ENCODE measurements at places on chromosomes 16 and 17.

DNA sequence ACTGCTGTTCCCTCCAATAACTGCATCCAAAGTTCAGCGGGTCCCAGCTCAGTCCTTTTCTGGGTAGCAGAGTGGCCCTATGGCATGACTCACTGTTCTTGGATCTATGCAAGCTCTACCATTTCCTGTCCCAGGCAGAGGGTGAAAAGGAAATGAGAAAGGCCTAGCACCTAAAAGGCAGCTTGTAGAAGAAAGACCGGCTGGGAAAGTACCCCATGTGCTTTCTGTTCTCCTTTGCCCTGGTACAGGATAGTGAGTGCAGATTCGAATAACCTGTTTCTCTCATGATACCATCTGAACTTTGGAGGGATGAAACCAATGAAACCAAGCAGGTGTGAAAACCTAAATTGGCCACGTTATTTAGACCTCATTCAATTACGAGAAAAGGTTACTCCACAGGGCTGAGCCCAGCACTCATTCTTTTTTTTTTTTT, 12.7 kb upstream of the HASPIN start:
- no peak for DNase-seq

- no peak for DNase-seq
Observed at GRCh38 chr16:26569793-26570192, 496.9 kb upstream of the C16orf82 start.

DNA sequence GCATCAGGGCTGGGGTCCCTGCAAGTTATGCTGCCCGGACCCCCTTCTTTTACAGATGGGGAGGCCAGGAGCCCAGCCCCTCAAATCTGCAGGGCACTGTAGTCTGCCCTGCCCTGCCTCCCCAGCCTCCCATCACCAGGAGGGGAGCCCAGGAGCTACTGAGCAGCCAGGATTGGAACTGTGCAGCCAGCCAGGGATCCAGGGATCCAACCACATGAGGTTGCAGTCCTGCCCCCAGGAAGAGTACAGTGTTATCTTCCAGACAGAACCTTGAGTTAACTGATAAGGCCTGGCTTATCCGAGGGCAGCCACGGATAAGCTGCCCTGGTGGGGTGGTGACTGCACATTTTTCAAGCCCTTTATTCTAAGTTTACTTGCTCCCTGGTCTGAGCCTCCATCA, 11.4 kb upstream of the NDRG4 start:
- DNase-seq: no peak

- no peak for DNase-seq
Observed at GRCh38 chr17:72388765-72389473, 268.1 kb downstream of the SOX9 start.

DNA sequence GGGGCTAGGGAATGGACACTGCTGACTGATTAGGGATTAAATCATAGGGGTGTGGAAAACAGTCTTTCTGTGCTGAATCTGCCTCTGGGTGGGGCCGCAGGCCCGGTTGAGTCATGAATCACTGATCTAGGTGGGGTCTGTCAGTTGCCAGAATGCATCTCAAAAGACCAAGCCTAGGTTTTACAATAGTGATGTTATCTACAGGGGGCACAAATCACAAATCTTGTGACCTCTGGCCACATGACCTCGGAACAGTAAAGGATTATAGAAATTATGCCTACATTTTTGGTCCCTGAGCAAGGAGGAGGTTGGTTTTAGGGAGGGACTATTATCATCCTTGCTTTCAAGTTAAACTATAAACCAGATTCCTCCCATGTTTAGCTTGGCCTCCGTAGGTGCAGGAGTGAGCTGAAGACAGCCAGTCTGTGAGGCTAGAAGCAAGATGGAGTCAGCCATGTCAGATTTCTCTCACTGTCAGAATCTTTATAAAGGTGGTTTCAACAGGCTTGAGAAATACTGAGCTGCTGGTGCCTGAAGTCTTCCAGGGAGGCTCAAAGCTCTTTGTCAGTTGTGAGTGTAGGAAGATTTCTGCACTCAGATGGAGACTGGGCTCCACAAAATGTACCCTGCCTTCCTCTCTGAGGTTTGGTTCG, 12.9 kb downstream of the GNGT2 start:
- no peak for DNase-seq

DNA sequence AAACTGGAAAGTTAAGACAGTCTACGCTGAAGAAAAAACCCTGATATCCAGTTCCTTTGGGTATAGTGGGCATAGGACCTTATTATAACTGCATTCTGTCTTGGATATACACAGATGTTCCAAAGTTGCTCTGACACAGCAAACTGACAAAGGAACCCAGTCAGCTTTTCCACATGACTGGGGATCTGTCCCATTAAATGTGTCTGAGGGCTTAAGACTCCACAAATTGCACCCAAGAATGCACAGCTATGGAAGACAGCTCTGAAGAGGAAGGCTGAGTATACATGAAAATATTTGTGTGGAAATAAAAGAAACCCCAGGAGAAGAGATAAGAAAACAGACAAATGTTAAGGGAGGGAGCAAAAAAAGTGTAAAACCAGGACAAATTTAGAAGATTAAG, 114.1 kb downstream of the SPAG9 start:
- no peak for DNase-seq

GRCh38 chr16:85090873-85091521, 21.3 kb downstream of the CIBAR2 start:
- DNase-seq: no peak

GRCh38 chr16:89256651-89257254, 39.2 kb downstream of the ZNF778 start:
- DNase-seq: no peak

- no peak for DNase-seq
Observed at GRCh38 chr16:12158428-12158827, 181.9 kb downstream of the SNX29 start.

DNA sequence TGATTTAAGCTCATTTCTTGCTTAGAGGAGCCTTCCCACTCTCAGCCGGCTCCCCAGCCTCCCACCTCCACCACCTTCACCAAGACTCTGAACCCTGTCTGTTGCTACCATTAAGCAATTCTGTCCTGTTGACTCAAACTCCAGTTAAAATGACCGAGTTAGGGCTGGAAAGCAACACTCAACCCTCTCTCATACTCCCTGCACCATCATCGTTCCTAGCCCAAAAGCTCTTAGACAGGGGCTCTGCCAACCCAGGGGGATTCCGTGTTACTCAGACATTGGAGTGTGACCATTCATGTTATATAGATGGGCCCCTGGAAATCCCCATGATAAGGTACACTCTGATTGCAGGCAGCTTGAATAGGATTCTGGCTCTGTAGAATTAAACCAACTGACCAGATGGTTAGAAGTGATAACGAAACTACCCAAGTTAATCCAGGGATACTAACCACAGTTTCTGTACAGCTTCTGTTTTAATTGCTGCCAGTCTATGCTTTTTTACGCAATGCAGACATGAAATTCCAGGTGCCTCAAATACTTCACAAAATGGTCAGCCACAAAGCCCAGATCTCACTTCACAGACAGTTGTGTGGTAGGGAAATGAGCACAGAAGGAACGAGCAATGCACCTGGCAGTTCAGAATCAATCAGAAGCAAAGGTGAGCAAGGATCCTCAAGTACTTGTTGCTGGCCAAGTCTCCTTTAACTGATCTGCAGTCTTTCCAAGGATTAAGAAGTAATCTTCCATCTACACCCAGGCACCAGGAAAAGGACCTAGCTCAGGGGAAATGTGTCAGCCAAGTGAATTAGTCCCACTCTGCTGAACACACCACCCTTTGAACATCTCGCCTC, 2.1 kb downstream of the SSTR2 start:
- no peak for DNase-seq

- DNase-seq: no peak
Observed at GRCh38 chr16:12245921-12246720, 269.6 kb downstream of the SNX29 start.

DNA sequence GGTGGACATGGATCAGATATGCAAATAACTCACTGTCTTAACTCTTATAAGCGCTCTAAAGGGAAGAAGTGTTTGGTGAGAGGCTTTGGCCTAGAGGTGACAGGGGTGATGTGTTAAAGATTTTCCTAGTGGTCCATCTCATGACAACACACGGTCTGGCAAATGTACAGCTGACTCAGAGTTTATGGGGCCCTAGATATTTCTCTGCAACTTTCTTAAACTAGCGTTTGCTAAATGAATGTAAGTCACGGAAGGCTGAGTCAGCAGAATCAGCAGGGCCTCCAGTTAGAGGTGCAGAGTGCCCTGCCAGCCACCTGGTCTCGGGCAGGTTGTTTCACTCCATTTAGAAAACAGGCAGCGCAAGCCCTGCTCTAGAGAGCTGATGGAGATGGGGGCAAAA, 40.1 kb downstream of the CLEC16A start:
- no peak for DNase-seq

DNA sequence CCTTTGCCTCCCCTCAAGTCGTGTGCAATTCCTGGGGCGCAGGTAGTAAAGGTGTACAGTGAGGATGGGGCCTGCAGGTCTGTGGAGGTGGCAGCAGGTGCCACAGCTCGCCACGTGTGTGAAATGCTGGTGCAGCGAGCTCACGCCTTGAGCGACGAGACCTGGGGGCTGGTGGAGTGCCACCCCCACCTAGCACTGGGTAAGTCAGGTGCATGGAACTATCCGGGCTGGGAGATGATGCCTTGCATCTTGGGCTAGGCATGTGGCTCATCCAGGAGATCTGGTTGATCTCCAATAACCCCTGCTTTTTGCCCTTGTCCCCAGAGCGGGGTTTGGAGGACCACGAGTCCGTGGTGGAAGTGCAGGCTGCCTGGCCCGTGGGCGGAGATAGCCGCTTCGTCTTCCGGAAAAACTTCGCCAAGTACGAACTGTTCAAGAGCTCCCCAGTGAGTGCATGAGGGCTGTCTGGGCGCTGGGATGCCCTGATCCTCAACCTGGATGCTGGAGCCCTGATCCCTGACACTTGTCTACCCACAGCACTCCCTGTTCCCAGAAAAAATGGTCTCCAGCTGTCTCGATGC, 5.2 kb downstream of the GRB7 start:
- DNase-seq: no peak

GRCh38 chr16:83002351-83003334, 375.9 kb downstream of the CDH13 start:
- DNase-seq: no peak

DNA sequence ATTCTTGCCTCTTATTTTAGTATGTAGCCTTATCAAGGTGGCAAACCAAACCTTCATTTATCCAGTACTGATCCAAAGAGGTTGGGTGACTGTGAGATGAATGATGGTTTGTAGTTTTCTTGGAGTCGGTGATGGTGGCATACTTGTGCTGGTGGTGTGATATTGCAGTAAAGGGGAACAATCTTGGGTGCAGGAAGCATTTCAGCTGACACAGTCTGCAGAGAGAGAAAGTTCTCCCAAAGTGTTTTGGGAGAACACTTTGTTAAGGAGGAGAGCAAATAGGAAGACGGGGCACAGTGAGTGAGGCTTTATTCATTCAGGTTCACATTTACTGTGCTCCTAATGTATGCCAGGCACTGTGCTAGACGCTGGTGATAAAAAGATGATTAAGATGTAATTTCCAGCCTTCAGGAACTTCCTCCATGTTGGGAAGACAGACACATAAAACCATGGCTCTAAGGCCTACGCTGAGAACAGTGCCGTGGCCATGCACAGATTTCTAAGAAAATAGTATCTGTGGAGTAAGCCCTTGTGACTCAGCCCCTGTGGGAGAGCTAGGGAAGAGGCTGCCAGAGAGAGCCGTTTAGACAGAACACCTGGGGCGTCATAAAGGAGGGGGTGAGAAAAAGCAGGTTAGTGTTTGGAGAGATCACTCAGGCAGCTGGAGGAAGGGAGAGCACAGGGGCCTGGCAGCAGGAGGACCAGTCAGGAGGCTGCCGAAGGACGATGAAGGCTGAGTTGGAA, 13.8 kb downstream of the HEATR3 start:
- no peak for DNase-seq

- DNase-seq: no peak
Observed at GRCh38 chr16:75584108-75584507, 17.9 kb downstream of the GABARAPL2 start.

DNA sequence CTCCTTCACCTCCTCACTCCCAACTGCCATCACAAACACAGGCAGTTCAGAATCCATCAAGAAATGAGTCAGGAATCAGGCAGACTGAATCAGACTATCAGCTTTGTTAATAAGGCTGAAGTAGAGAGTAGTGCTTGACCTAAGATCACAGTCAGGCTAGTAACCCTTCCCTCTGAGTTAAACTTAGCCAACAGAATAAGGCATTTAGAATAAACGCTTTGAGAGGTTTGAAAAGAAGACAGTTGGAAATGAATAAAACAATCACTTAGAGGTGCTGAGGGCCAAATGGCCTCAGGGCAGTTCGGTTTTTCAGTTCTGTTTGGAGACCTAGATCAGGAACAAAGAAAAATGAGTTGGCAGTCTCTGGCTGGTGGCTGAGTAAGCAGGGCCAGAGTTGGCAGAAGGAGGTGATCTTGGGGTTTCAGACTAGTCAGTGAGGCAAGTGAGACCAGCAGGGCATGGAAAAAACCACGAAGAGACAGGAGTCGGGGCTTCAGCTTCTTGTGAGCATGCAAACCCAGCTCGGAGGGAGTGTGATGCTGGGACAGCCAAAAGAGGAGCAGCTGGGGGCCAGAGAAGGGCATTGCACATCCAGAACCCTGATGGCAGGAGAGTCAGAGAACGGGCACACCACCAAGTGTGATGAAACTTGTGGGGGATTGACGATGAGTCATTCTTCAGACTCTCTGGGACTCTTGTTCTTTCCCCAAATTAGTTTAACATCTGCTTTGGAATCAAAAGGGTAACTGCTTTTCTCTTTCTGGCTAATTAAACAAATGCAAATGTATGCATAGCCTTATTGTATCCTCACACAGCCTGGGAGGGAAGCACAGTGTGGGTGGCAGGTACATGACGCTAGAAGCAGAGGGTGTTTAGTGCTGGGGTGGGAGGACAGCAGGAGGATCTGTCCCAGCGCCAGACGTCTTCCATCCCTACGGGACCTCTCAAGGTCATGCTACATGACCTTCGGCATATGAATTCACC, 54.8 kb downstream of the SPECC1 start:
- DNase-seq: peak; percentile 96

- DNase-seq: no peak
Observed at GRCh38 chr16:77509796-77510195, 75.0 kb upstream of the ADAMTS18 start.

DNA sequence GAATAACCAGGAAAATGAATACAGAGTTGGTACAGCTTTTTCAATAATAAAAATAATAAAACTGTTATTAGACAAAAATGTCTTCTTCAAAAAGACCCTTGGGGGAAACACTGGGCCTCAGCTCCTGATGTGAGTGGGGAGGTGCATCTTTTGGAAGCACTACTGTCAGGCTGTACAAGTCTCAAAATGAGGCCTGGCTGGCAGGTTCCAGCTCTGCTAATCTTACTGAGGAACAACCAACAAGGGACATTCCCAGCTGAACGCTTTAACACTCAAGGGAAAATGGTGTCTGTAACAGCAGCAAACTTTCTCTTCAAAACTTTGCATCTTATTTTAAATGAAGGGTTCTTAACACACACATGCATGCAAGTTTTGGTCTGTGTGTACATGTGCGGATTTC, 19.7 kb downstream of the TEX2 start:
- DNase-seq: no peak

- DNase-seq: no peak
Observed at GRCh38 chr17:36011201-36011600, 6.6 kb downstream of the CCL23 start.

Measured in vagina (tissue), 2 donors.